Fibroblast of skin of right quadriceps (primary cell): ENCODE measurements at places on chromosomes 2 and 18.

DNA sequence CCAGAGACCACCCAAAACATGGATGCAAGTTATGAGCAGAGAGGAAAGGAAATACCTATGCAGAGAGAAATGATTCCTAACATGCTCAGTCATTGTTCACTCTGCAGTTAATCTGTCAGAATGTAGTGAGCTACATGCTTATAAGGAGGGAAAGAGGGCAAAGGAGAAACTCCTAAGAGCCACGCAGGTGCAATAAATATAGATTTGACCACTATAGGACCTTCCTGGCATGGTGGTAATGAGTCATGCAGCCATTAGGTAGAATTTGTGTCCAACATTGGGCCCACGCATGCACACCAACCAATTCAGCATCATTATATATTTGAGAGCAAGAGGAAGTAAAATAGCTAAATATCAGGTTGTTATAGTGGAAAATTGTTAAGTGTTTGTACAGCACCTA lies 699.9 kb downstream of the DSC3 start:
- DNase-seq, result no peak

DNA sequence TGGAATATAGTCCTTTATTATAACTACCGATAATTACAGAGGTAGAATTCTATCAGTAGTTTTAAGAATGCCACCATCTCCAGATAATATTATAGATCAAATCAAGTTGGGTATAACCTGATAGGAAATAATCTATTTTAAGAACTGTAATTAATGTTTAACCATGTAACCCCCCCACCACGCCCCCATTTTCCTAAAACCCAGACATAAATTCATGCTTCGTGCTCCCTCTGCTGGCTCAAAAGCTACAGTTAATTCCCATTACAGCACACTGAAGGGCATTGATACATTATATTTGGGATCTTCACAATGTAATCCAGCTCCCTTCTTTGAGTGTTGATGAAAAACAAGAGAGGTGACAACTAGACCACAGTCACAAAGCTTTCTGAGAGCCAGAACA lies 228.0 kb upstream of the SMAD7 start:
- peak; percentile 13 for DNase-seq

- DNase-seq, result no peak
These were observed 31.9 kb upstream of the C1GALT1C1L start for GRCh38 chr2:43708178-43708577.

GRCh38 chr2:227703280-227703732 lies 14.5 kb downstream of the SLC19A3 start:
- DNase-seq, result no peak

DNA sequence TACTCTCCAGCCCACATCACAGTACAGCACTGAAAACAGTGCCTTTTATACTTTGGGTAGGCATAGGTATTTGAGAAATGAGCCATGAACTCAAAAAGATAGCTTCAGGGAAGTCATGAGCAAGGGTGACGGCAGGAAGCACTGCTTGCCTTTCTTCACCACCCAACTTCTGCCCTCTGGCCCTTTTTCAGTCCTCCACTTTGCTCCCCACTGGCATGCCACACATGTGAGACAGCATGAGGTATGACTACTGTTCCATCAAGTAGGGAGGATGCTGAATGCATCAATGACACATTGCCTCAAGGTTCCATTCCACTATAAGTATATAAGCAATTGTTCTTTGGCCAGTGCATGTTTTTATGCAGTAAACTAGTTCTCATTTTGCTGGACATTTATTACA lies 373.0 kb downstream of the NRXN1 start:
- DNase-seq, result peak; percentile 2

DNA sequence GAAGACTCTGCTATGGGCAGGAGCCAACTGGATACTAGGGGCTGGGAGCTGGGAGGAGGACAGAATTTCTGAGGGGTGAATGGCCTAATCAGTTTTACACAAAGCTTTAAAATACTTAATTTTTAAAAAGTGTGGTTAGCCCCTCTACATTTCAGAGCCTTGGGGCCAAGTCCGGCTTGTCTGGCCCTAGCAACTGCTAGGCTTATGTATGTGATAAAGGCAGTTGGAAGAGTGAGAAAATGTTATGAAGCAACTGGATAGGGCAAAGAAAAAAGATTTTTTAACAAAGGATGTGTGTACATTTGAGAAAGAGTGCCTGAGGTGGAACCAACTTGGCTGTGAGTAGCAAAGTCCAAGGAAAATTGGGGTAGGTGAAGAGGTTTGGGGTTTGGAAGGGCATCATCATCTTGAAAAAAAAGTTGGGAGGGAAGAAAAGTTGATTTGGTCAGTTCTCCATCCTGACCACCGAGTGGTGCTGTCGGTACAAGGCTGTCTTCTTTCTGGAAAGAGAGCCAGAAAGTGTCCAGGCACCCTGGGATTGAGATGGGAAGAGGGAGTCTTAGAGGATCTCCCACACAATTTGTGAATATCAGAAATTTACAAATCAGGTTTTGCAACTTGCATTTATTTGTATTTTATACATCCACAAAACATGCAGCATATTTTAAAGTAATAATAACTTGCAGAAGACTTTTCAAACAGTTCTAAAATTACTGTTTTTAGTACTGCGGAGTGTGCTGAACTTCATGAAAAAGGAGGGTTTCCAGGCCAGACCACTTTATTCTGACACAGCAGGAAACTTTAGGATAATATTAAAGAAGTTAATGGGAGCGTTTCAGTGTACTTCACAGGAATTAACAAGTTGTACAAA lies 10.5 kb upstream of the CDK15 start:
- DNase-seq, result peak; percentile 70

GRCh38 chr18:12315490-12315889 lies 7.4 kb downstream of the TUBB6 start:
- DNase-seq, result no peak

GRCh38 chr18:60809937-60810336 lies 437.4 kb upstream of the MC4R start:
- no peak for DNase-seq

DNA sequence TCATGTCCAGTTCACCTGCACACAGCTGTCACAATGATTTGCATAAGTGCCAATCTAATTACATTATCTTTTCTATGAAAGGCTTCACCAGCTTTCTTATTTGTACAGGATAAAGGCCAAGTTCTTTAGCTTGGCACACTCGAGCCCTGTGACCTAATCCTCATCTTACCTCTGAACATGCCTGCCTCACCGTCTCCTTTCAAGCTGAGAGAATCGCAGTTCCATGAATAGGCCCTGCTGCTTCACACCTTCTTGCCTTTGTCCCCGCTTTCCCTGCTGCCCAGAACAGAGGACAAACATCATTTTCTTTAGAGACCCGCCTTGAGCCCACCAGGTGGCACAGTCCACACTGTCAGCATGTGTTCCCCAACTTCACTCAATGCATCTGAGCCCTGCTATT lies 1094.7 kb downstream of the BCL11A start:
- no peak for DNase-seq

DNA sequence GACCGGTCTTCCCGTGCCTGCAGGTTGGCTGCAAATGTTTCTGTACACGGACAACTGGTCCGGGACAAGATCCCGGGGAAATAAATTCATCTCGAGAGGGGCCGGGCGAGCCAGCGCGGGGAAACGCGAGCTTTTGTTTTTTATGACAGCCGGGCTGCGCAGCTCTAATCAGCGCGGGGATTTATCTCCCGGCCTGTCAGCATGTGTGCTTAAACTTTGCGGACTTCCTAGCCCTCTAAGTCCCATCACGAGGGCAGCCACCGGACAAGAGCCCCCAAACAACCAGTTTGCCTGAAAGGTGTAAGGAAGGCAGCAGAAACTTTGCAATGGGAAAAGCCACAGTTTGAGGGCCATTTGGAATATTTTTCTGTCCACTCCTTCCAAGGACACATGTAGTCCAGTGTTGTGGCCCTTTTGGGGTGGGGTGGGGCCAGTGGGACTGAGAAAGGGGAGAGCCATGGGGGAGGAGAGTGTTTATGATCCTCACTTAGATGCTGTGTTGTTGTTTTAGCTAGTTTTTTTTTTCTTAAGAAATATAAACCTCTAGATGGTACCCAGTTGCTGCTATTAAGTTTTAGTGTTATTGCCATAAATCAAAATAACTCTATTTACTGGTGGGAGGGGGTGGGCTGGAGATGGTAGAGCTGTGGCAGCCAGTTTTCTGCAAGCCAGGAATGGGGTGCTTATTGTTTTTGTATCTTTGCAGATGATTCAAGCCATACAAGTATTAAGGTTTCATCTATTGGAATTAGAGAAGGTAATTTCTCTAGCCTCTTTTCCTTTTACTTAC lies 6.0 kb downstream of the MEIS1 start:
- DNase-seq, result peak; percentile 54

DNA sequence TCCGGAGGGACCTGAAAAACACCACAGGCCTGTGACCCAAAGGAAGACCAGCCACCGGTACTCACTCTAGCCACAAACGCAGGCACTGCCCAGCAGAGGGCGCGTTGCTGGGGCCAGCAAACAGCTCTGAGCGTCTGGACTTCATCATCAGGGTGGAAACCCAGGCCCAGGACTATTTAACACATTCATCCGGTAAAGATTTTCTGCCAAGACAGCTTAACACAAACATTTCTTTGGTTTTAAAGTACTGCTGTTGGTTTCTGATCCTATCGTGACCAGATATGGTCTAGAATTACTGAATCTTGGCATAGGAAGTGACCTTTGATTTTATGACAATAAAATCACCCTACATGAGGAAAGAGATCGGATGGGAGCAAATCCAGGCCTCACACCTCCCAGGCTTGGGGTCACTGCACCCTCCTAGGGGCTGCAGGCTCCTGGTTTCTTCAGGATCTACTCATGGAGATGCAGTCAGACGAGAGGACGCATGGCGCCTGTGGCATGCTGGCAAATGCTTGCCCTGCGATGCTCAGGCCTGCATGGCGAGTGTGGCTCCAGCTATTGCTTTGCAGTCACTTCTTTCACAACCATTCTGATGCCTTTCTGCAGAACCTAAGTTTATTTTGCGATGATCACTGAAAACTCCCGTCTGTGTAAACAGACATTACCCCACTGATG lies 130.4 kb downstream of the COL4A4 start:
- DNase-seq, result peak; percentile 17

- DNase-seq, result no peak
These were observed 48.8 kb downstream of the THNSL2 start for GRCh38 chr2:88218981-88219380.

DNA sequence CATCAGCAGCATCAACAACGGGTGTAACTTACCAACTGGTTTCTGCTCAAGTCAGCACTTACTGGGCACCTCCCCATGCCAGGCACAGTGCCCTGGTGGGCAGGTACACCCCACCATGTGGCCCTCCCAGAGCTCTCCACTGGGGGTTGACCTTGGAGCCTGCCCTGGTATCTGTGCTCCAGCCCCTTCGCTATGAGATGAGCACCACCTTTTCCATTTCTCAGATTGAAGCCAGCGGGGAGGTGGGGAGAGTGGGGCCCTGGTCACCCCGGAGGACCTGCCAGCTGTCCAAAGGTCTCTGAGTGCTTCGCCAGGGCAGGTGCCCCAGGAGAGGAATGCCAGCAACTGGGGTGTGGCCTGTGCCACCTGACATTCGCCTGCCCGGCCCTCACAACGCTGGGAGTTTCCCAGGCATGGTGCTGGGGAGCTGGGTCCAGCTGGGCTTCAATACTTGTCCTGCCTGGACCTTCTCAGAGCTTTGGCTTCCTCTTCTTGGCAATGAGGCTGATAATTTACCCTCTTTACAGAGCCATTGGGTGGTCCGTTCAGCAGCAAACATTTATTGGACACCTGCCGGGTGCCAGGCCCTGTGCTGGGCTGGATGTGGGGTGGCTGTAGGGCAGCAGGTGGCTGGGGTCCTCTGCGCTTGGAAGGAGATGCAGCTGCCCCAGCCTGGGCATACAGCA lies 5.9 kb upstream of the ZAP70 start:
- no peak for DNase-seq

- no peak for DNase-seq
These were observed 728 bp downstream of the NAPG start for GRCh38 chr18:10526561-10526949.

DNA sequence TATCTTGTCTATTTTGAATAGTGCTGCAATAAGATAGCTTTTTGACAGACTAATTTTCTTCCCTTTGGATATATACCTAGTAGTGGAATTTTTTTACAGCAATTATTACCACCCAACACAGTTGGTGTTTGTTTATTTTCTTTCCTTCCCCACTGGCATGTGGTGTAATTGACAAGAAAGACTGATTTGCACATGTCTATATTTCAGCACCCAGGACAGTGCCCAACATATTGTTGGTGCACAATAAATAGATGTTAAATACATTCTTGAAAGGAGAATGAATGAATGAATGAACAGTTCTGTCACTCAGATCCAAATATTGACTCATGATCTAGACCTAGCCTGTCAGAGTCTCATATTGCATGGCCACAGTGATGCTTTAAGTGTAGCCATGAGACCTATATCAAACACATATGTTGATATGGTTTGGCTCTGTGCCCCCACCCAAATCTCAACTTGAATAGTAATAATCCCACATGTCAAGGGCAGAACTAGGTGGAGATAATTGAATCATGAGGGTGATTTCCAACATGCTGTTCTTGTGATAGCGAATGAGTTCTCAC lies 538.2 kb downstream of the NYAP2 start:
- peak; percentile 28 for DNase-seq

DNA sequence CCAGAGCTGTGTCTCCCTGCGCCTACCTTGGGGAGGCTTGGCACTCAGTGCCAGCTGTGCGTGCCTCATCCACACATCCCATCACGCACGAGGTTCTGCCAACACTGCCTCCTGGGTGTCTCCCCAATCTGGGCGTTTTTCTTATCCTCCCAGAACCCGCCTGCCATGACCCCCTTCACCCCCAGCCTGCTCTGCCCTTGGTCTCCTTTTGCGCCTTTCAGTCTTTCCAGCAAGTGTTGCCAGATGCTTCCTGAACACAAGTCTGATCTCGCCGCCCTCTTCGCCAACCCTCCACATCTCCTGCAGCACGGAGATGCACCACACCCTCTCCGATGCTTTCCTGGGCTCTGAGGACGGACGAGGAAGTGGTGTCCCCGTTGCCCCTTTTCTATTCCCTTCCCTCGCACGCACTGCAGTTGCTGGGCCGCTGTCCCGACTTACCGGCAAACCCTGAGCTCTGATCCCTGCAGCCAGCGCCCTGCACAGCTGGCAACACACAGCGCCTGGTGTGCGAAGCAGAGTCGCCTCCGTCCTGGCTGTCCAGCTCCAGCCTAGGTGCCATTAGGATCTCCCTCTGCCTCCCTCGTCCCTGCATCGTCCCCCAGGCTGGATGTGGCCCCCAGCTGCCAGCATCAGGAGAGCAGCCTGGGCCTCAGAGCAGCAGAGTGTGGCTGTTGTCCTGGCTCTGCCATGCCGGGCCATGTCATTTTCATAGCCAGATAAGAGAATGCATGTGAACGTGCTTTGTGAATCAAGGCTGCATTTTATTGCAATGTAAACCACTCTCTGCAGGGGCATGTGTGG lies 22.6 kb upstream of the ALLC start:
- no peak for DNase-seq

DNA sequence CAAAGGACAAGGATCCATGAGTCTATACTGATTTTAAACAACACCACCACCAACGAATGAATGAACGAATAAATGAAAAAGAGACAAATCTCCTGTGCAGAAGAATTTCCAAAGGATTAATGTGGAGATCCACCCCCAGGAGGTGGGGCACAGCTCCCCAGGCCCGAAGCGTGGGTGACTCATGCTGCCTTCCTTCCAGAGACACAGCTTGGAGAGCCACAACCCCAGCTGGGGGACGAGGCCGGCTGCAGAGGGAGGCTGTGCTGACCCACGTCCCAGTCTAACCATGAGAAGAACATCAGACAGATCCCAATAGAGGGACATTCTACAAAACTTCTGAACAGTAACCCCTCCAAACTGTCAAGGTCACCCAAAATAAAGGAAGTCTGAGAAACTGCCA lies 557.3 kb upstream of the SALL3 start:
- no peak for DNase-seq
